Activated CD4-positive, alpha-beta T cell treated with anti-CD3 and anti-CD28 coated beads, Interleukin-2, Interleukin-4, amounts not matched to agents 100 ng/mL and 50 ng/mL, durations not matched to agents 16 hours and 8 hours (primary cell): ENCODE measurements at places on chromosomes 4 and X.

- DNase-seq, result no peak
Measured at GRCh38 chr4:1986578-1987210, 22.1 kb downstream of the NELFA start.

GRCh38 chr4:3599951-3600350 lies 67.7 kb upstream of the LRPAP1 start:
- no peak for DNase-seq

- DNase-seq, result no peak
Measured at GRCh38 chr4:52645300-52645699, 13.8 kb downstream of the USP46 start.

GRCh38 chr4:184280137-184280536 lies 62.5 kb upstream of the ENPP6 start:
- no peak for DNase-seq

GRCh38 chrX:132802033-132802432 lies 156.4 kb downstream of the HS6ST2 start:
- DNase-seq, result no peak

- DNase-seq, result no peak
Measured at GRCh38 chr4:152169683-152170082, 366.2 kb downstream of the FBXW7 start.

- no peak for DNase-seq
Measured at GRCh38 chr4:55931833-55932232, 16.9 kb upstream of the CEP135 start.

DNA sequence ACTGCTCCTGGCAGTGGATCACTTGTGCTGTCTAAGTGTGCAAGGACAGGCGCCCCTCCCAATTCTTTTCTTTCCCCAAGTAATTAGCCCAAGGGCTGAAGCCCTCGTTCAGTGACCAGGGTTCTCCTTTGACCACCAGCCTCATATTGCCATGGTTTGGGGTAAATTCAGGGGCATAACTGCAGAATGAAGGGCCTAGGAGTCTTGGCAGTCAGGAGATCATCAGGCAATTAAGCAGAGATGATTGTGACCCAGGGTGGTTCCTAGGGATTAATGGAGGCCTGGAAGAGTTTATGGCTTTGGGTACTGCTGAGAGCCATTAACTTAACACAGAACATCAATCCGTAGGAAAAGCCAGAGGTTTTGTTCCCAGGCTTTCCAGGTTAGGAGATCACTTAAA lies 170.7 kb downstream of the PTTG2 start:
- DNase-seq, result no peak

- no peak for DNase-seq
Measured at GRCh38 chr4:85854546-85854945, 379.6 kb downstream of the ARHGAP24 start.

GRCh38 chr4:183284965-183285364 lies 35.1 kb downstream of the CLDN22 start:
- no peak for DNase-seq

GRCh38 chr4:152881974-152882373 lies 54.1 kb upstream of the FHDC1 start:
- DNase-seq, result no peak

DNA sequence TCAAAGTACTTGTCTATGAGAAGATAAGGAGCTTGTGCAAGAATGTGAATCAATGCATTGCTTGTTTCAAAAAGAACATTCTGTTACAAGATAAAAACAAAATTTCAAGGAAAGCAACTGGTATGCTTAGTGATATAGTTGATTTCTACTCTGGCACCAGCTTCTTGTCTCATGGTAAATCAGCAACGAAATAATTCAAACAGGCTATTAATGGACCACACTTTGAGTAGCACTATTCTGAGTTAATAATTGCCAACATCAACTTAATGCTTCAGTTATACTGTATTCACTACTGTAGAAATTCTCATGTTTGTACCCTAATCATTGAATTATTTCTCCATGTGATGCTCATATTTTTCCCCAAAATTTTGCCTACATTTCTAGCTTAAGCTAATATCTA lies 252.6 kb downstream of the NDST4 start:
- no peak for DNase-seq

GRCh38 chr4:148854203-148854602 lies 412.0 kb upstream of the NR3C2 start:
- no peak for DNase-seq

- peak; percentile 43 for DNase-seq
Measured at GRCh38 chr4:80540785-80541469, 205.4 kb downstream of the CFAP299 start.

- no peak for DNase-seq
Measured at GRCh38 chr4:13218326-13218958, 265.7 kb downstream of the RAB28 start.

- DNase-seq, result no peak
Measured at GRCh38 chr4:130395871-130396270, 1299.9 kb downstream of the C4orf33 start.

DNA sequence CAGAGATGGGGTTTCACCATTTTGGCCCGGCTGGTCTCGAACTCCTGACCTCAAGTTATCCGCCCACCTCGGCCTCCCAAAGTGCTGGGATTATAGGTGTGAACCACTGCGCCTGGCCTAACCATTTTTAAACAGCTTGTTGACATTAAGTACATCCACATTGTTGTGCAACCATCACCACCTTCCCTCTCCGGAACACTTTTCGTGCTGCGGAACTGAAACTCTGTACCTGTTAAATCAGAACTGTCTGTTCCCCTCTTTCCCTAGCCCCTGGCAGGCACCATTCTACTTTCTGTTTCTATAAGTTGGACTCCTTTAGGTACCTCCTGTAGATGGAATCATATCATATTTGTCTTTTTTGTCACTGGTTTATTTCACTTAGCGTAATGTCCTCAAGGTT lies 9.5 kb downstream of the FHDC1 start:
- no peak for DNase-seq

DNA sequence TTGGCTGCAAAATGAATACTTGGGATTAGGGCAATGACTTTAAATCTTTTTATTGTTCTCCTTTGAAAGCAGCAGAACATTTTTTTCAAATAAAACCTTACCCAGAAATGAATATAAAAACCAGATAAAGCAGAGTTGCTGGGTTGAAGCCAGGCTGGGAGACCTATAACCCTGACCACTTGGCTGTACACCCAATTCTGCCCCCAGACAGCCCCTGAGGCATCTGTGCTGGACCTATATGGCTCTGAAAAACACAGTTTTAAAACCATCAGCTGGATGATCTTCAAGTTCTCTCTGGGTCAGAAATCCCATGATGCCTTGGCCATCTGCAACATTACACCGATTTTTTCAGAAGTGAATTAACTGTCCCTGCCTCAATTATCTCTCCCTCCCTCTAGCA lies 23.7 kb upstream of the GLRA2 start:
- DNase-seq, result no peak

DNA sequence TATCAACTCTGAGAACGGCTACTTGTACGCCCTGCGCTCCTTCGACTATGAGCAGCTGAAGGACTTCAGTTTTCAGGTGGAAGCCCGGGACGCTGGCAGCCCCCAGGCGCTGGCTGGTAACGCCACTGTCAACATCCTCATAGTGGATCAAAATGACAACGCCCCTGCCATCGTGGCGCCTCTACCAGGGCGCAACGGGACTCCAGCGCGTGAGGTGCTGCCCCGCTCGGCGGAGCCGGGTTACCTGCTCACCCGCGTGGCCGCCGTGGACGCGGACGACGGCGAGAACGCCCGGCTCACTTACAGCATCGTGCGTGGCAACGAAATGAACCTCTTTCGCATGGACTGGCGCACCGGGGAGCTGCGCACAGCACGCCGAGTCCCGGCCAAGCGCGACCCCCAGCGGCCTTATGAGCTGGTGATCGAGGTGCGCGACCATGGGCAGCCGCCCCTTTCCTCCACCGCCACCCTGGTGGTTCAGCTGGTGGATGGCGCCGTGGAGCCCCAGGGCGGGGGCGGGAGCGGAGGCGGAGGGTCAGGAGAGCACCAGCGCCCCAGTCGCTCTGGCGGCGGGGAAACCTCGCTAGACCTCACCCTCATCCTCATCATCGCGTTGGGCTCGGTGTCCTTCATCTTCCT lies 2.7 kb downstream of the PCDH10 start:
- no peak for DNase-seq

- no peak for DNase-seq
Measured at GRCh38 chr4:41594432-41594831, 56.5 kb downstream of the LIMCH1 start.

GRCh38 chr4:147853706-147854105 lies 121.8 kb downstream of the ARHGAP10 start:
- no peak for DNase-seq

DNA sequence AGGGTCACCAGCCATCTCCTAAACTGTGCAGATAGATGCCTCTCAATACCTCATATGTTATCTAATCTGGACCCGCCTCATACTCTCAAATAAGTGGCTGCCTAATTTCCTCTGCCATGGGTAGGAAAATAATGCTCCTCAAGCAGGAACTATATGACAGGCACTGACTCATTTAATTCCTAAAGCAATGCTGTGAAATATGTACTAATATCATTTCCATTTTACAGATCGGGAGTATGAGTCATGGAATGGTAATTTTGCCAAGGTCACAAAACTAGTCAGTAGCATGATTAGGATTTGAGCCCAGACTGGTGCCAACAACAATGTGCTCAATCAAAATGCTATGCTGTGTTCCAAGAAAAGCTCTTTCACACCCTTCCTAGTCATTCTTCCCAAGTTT lies 3.0 kb upstream of the NXT2 start:
- no peak for DNase-seq

- DNase-seq, result peak; percentile 4
Measured at GRCh38 chr4:164012396-164013027, 518.0 kb downstream of the TMA16 start.

GRCh38 chrX:20028588-20028987 lies 37.7 kb upstream of the BCLAF3 start:
- DNase-seq, result no peak

- no peak for DNase-seq
Measured at GRCh38 chr4:81564025-81564424, 92.3 kb upstream of the RASGEF1B start.

DNA sequence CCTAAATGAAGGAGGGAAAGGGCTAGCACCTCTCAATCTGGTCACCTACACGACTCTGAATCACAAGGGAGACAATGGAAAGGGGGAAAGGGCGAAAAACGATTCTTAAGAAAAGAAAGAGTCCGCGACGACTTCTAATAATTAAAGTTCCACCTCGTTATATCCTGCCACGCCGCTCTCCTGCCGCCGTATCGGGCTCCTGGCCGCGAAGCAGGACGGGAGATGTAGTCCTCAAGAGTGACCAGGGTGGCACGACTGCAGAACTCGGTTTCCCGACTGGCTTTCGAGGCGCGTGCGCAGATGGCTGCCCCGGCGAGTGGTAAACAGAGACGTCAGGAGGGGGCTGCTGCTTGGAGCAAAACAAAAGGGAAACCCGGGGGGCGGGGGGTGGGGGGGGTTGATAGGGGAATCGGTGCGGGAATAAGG lies at the start of gene FOXO4:
FOXO4 (plus strand) TSS at position 297 of the 426 bp plus-strand sequence. CDS start 678 bp downstream, outside the sequence.
- DNase-seq, result peak; percentile 90

DNA sequence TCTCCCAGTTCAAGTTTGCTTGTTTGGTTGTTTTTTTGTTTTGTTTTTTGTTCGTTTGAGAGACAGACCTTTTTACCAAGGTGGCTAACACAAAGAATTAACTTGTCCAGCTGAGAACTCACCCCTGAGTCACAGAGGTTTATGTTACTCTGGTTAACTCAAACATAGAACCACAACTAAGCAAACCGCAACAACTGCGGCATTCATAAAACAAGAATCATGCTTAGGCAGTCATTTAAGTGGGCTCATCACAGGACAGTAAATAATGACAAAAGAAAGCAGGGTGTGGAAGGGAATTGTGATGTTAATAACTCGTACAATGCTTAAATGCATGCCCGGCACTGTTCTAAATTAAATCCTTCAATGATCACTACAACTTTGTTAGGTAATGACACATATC lies 24.7 kb upstream of the IL13RA1 start:
- no peak for DNase-seq
